Neural progenitor cell (in vitro differentiated cells): ENCODE measurements at places on chromosomes 4 and X.

GRCh38 chrX:714131-714530 lies 83.5 kb downstream of the SHOX start:
- no peak for DNase-seq
- no peak overlapping the region for H3K27ac ChIP-seq
- no peaks in the 10 kb centered on the region for H3K36me3 ChIP-seq
- no peaks in the 10 kb centered on the region for H3K4me1 ChIP-seq
- H3K4me3 ChIP-seq: no peak overlapping the region

GRCh38 chr4:177285953-177286352 lies 23.7 kb upstream of the NEIL3 start:
- no peaks in the 10 kb centered on the region for H3K36me3 ChIP-seq
- DNase-seq: no peak
- no peak overlapping the region for H3K4me3 ChIP-seq
- H3K27me3 ChIP-seq: no peaks in the 10 kb centered on the region
- H3K4me1 ChIP-seq: no peaks in the 10 kb centered on the region
- no peak overlapping the region for H3K27ac ChIP-seq

GRCh38 chr4:72671980-72672379 lies 103.0 kb upstream of the ADAMTS3 start:
- H3K27ac ChIP-seq: no peak overlapping the region
- H3K4me3 ChIP-seq: no peak overlapping the region
- DNase-seq: no peak
- H3K27me3 ChIP-seq: no peaks in the 10 kb centered on the region
- H3K4me1 ChIP-seq: peaks cover 2% of the 10 kb centered on the region

GRCh38 chr4:19005211-19005610 lies 983.7 kb upstream of the LCORL start:
- no peak overlapping the region for H3K4me3 ChIP-seq
- H3K36me3 ChIP-seq: no peaks in the 10 kb centered on the region
- no peak overlapping the region for H3K27ac ChIP-seq
- H3K4me1 ChIP-seq: no peaks in the 10 kb centered on the region
- no peak for DNase-seq

GRCh38 chr4:173794662-173795061 lies 264.6 kb upstream of the HAND2 start:
- no peaks in the 10 kb centered on the region for H3K36me3 ChIP-seq
- DNase-seq: no peak
- no peak overlapping the region for H3K27ac ChIP-seq
- H3K4me3 ChIP-seq: no peak overlapping the region

DNA sequence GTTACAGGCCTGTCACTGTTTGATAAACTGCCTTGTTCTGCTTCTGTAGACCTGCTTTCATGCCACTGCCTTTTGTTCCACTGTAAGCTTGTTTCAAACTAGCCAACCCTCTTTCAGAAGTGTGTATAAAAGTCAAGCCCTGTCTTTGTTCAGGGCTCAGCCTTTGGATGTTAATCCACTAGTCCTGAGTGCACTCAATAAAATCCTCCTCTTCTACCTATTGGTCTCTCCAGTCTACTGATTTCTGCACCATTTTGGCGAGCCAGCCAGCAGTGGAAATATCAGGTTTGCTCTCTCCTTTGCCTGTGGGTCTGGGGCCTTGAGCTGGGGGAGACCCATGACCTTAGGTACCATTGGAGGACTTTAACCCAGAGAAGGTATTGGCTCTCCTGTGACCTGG lies 901.6 kb upstream of the NDST4 start:
- H3K27me3 ChIP-seq: no peaks in the 10 kb centered on the region
- H3K27ac ChIP-seq: no peak overlapping the region

- H3K27ac ChIP-seq: no peak overlapping the region
- no peaks in the 10 kb centered on the region for H3K36me3 ChIP-seq
- peak overlapping the region; percentile 70 for H3K4me3 ChIP-seq
Observed at GRCh38 chrX:150899191-150899757, 806 bp upstream of the CD99L2 start.

GRCh38 chr4:37452952-37453280 lies 208.4 kb downstream of the NWD2 start:
- peaks cover 91% of the 10 kb centered on the region for H3K27me3 ChIP-seq
- DNase-seq: peak; percentile 84
- H3K36me3 ChIP-seq: no peaks in the 10 kb centered on the region
- H3K4me1 ChIP-seq: peaks cover 10% of the 10 kb centered on the region

- H3K4me1 ChIP-seq: peaks cover 6% of the 10 kb centered on the region
- no peaks in the 10 kb centered on the region for H3K36me3 ChIP-seq
- H3K4me3 ChIP-seq: peak overlapping the region; percentile 50
- H3K27me3 ChIP-seq: no peaks in the 10 kb centered on the region
Observed at GRCh38 chrX:47573341-47574075, 8.7 kb upstream of the TIMP1 start.

DNA sequence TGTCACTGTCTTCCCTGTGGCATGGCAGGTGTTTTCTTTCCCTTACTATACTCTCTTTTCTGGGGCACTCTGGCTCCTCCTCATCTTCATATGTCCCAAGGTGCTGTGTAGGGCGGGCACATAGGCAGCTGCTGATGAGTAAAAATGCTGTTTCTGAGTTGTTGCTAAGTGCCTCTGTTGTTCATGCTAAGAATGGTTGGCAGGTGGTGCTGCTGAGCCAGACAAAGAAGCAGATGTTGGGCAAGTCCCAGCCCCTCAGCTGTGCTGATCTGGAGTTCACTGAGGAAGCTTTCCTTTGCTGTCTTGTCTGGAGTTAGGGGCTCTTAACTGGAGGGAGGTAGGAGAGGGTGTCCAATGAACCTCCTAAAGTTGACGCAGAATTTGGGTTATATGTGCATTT lies 40.6 kb downstream of the HADH start:
- no peak overlapping the region for H3K27ac ChIP-seq
- H3K27me3 ChIP-seq: no peaks in the 10 kb centered on the region
- H3K4me1 ChIP-seq: peaks cover 7% of the 10 kb centered on the region
- peaks cover 3% of the 10 kb centered on the region for H3K36me3 ChIP-seq
- H3K4me3 ChIP-seq: no peak overlapping the region

DNA sequence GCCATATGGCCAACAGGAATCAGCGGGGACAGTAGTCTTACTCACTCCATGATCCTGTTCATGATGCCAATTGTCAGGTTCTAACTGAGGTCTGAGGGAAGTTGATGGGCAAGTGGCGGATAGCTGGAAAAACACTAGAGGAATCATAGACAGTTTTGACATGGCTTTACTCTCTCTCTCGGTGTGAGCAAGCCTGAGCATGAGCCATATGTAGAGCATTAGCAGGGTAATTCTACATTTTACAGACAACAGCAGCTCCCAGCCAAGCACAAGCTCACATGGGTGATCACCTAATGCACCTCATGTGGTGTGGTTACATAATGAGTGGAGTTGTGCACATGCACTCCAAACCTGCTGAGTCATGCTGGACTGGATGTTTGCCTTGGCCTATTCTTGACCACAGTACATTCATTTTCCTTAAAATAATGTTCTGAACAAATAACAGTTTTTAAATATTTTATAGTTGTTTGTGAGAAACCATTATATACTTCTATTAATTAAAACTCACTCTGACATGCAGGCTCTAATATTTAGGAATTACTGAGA lies 429.2 kb downstream of the GPAT3 start:
- H3K4me3 ChIP-seq: no peak overlapping the region
- H3K4me1 ChIP-seq: peaks cover 13% of the 10 kb centered on the region
- no peaks in the 10 kb centered on the region for H3K27me3 ChIP-seq

DNA sequence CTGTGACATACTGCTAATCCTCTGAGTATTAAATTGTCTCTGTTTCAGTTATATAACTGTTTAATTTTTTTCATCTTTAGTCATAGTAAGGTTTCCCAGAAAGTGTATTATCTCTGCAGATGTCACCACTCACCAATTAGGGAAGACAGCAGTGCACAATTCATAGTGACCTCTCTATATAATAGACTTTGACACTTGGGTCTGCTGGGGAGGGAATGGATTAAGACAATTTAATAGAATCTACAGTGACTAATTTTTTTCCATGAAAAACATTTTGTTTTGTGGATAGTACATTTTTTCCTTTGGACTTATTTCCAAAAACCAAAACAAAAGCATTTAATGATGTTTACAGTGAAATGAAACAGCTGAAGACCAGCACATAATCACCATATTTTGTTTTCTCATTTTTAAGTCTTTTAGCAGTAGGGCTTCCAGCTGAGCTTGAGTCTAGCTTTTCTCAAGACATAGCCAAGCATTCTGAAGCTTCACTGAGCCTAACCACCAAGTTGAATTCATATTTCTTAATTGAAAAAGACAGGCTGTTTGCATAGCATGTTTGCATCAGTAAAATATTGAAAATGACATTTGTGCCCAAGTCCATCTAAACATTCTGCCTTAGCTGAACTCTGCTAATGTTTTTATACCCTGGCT lies 69.5 kb downstream of the PCDH19 start:
- no peak for DNase-seq
- H3K4me1 ChIP-seq: no peaks in the 10 kb centered on the region
- H3K27me3 ChIP-seq: no peaks in the 10 kb centered on the region

- no peaks in the 10 kb centered on the region for H3K36me3 ChIP-seq
- no peaks in the 10 kb centered on the region for H3K27me3 ChIP-seq
- no peak for DNase-seq
- H3K4me3 ChIP-seq: no peak overlapping the region
- H3K27ac ChIP-seq: no peak overlapping the region
- H3K4me1 ChIP-seq: no peaks in the 10 kb centered on the region
Observed at GRCh38 chr4:176595257-176595656, 197.5 kb downstream of the VEGFC start.

GRCh38 chrX:5176766-5177165 lies 1051.9 kb downstream of the NLGN4X start:
- H3K27ac ChIP-seq: no peak overlapping the region
- no peaks in the 10 kb centered on the region for H3K27me3 ChIP-seq
- H3K4me1 ChIP-seq: no peaks in the 10 kb centered on the region
- no peaks in the 10 kb centered on the region for H3K36me3 ChIP-seq

DNA sequence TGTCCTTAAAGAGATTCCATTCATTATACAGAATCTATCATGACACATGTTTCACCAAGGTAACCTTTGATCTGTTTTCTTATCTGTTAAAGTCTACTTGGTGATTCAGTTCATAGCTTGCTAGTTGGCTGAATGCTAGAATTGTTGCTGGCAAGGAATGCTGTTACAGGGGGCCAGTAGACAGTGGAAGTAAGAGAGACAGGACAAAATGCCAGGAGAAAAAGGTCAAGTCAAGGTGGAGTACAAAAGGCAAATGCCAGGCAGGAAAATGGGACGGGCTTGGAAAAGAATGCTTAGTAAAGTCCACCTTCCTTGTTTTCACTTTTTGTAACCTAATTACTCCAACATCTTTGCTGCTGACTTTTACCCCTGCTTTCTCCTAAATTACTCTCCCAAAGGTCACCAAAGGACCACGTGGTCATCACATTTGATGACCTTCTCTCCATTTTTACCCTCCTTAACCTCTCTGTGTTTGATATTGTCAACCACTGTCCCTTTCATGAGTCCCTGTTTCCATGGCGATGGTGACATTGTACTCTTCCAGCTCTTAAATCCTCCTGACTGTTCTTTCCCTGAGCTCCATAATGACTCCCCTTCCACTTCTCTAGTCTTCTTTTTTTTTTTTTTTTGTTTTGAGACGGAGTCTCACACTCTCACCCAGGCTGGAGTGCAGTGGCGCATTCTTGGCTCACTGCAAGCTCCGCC lies 24.5 kb upstream of the TAPT1 start:
- H3K4me1 ChIP-seq: no peaks in the 10 kb centered on the region
- no peaks in the 10 kb centered on the region for H3K27me3 ChIP-seq
- no peak overlapping the region for H3K27ac ChIP-seq
- H3K4me3 ChIP-seq: no peak overlapping the region
- H3K36me3 ChIP-seq: no peaks in the 10 kb centered on the region
- peak; percentile 56 for DNase-seq

DNA sequence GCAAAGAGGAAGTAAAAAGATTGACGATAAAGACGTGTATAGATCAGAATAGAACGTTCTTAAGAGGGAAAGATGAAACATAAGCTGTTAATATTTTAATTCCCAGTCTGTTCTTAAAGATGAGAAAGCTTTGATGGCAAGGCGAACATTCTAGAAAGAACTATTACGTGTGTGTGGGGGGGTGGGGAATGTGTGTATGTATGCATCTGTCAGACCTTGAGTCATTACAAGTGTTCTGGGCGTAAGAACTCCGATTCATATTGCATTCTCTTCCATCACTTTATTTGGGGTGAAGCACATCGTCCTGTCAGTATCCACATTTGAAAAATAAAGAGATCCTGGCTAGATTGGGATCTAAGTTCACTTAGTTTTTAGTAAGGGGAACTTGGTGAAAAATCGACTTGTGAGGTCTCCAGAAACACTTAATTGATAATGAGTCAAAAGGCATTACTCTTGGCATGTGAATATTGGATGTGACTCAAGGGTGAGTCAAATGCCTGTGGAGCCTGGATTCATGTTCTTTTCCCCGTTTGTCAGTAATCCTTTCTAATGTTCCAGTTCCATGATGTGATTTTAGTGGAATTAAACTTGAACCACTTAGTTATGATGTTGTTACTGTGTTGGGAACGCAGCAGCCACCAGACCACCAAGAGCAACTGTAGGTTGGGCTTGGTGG lies 3.1 kb downstream of the SMS start:
- no peak for DNase-seq
- H3K4me3 ChIP-seq: no peak overlapping the region
- H3K27ac ChIP-seq: no peak overlapping the region
- H3K4me1 ChIP-seq: peaks cover 25% of the 10 kb centered on the region

DNA sequence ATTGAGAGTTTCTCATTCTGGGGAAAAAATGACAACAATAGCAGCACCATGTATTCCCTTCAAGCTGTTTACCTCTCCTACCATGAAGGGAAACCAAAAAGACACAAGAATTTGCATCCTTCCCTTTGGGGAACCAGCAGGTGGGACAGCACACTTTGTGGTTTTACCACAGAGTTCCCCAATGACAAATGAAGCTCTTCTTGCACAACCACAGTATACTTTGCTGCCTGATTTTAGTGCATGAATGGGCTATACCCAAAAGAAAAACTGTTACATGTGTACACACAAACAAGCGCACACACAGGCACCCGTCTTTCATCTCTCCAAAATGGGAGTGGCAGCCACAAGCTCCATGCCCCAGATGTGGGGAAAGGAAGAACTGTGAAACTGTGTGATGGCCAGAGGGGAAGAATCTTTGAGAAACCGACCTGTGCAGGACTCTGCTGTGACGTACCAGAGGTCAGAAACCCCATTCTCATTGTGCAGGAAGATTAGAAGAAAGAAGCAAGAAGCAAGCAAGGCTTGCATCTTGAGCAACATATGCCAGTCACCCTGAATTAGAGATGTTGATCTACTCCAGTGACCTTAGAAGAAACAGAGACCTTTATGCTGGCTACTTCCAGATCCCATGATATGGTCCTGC lies 2.7 kb upstream of the MAML3 start:
- no peak for DNase-seq
- H3K4me3 ChIP-seq: no peak overlapping the region
- no peaks in the 10 kb centered on the region for H3K4me1 ChIP-seq
- no peak overlapping the region for H3K27ac ChIP-seq

DNA sequence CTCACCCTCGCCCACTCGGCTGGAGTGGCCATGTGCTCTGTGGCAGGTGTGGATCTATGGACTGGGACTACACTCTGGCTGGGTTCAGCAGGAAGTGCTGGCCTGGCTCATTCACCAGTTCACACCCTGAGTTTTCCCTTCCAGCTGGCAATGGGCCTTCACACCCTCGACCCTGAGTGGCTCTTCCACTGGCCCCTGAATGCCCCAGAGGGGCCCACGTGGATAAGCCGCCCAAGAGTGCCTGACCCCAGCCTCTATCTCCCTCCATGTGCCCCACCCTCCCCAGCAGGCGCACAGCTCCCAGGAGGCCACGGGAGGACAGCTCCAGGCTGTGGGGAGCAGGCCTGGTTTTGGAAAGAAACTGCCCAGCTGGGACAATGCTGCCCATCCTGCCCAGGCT lies 234.1 kb downstream of the AFAP1 start:
- H3K27ac ChIP-seq: no peak overlapping the region
- no peak overlapping the region for H3K4me3 ChIP-seq
- DNase-seq: no peak
- H3K36me3 ChIP-seq: no peaks in the 10 kb centered on the region
